NCI-H1105 (cell line): ENCODE measurements at places on chromosomes 11 and 22.

GRCh38 chr11:59429924-59430516 lies 3.8 kb upstream of the OR5A2 start:
- DNase-seq = peak; percentile 22

DNA sequence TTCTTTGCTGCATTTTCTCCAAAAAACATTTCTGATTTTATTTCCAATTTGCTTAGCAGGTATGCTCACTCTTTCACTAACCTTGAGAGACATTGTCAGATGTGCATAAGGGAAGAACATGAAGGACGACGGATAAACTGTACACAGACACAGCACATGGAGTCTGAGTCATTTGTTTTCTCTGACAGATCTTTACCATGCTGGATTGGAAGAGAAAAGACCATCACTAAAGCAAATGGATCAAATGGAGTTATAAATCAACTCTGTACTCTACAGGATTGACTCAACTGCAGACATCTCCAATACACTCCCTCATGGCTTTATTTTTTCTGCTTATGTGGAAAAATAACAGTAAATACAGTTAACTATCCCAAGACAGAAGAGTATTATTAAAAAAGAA lies 90.2 kb upstream of the CTSC start:
- DNase-seq = no peak

DNA sequence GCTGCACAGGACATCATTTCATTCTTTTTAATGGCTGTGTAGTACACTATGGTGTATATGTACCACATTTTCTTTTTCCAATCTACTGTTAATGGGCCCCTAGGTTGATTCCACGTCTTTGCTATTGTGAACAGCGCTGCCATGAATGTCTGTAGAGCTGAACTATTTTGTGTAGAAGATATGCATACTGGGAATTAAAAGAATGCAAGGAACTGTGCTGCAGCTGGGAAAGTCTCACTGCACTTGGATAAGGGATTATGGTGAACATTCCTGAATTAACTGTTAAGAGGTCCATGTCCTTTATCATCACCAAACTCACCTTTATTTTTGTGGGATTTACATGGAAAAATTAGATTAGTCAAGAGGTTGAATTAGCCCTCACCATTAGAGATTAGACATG lies 224.7 kb downstream of the SNX19 start:
- DNase-seq = no peak

- no peak for DNase-seq
Observed at GRCh38 chr11:121494355-121495099, 41.8 kb upstream of the SORL1-AS1 start.

GRCh38 chr22:48338793-48339705 lies 1488.6 kb downstream of the BRD1 start:
- no peak for DNase-seq

- DNase-seq = no peak
Observed at GRCh38 chr22:29151316-29151715, 54.4 kb upstream of the EMID1 start.

GRCh38 chr11:78244546-78245255 lies 56.0 kb downstream of the USP35 start:
- no peak for DNase-seq

DNA sequence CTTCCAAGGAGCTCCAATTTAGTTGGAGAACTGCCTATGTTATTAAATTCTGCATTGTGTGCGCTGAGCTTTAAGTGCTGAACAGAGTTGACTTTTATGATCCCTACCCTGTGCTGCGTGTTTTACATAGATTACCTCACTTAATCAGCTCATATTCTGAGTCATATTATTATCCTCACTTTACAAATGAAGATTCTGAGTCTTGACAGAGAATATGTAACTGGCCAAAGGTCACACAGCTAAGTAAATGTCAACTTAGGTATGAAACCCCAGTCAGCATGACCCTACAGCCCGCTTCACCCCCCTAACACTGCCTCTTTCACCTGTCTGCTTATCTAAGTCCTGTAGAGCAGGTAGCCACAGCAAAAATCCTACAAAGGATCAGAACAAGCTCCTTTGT lies 19.8 kb upstream of the TMPRSS5 start:
- DNase-seq = no peak

GRCh38 chr11:125918140-125918840 lies 14.0 kb downstream of the DDX25 start:
- DNase-seq = no peak

- no peak for DNase-seq
Observed at GRCh38 chr11:14809466-14809865, 82.6 kb downstream of the CYP2R1 start.

DNA sequence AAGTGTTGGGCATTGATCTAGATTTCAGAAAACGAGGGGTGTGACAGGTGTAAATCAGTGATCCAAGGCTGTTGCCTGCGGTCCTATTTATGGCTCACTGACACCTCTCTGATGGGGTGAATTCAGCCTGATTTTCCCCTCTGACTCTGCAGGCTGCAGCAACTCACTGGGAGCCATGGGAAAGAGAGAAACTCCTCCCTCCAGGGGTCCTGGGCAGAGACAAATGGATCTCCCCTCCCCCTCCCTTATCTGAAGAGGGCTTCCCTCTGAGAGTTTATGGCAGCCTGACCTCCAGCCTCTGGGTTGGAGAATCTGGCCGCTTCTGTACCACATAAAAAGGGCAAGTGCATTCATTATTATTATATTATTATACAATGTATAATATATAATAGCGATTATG lies 1.8 kb upstream of the PKNOX2 start:
- DNase-seq = no peak

DNA sequence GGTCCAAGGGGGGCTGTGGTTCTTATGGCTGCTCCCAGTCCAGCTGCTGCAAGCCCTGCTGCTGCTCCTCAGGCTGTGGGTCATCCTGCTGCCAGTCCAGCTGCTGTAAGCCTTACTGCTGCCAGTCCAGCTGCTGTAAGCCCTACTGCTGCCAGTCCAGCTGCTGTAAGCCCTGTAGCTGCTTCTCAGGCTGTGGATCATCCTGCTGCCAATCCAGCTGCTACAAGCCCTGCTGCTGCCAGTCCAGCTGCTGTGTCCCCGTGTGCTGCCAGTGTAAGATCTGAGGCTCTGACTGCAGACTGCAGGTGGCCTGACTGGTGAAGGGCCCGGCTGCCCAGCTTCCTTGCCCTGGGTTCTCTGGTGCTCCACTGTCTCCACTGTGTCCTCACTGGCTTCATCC lies 696 bp downstream of the KRTAP5-5 start:
- no peak for DNase-seq

DNA sequence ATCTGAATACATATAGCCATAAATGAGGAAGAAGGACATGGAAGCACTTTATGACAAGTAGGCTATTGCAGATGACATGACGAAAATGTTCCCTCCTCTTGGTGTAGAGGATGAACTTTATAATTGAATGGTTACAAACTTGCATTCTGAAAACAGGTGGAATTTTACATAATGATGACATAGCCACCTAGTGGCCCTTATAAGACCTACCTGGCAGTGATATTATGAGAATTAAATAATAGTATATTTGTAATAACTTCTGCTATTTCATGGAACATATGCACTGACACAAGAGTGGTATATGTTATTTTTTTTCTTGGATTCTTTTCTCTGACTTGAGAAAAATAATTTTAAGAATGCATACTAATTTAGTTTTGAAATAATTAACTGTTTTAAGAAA lies 22.9 kb downstream of the TRIM22 start:
- no peak for DNase-seq

GRCh38 chr11:108206171-108206570 lies 16.3 kb downstream of the NPAT start:
- no peak for DNase-seq

GRCh38 chr11:8105133-8105532 lies 24.1 kb downstream of the TUB start:
- DNase-seq = no peak

GRCh38 chr11:74646954-74647353 lies 54.6 kb downstream of the POLD3 start:
- DNase-seq = no peak

- no peak for DNase-seq
Observed at GRCh38 chr11:123065621-123066020, 3.7 kb upstream of the HSPA8 start.

- DNase-seq = no peak
Observed at GRCh38 chr11:19931771-19932369, 219.2 kb downstream of the NAV2 start.

DNA sequence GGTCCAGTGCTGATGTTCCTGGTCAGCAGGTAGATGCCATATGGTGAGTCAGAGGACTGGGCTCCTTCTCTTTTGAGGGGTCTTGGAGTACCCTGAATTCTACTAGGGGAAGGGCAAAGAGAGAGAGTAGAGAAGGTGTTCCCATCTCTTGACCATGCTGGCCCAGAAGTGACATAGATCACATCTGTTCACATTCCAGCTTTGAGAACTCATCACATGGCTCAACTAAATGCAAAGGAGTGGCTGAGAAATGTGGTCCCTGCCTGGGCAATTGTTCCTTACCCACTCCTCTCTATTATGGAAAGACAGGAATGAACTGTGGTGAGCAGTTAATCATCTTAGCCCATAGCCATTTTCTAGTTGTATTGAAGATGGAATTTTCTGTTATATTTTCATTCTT lies 105.4 kb upstream of the TIMP3 start:
- DNase-seq = no peak

- no peak for DNase-seq
Observed at GRCh38 chr11:125519256-125519655, 23.2 kb upstream of the FEZ1 start.

GRCh38 chr22:46449116-46449691 lies 88.2 kb downstream of the CELSR1 start:
- DNase-seq = no peak

GRCh38 chr11:8260202-8260966 lies 3.3 kb downstream of the LMO1 start:
- no peak for DNase-seq

- DNase-seq = no peak
Observed at GRCh38 chr11:88114486-88115045, 60.7 kb downstream of the RAB38 start.

- no peak for DNase-seq
Observed at GRCh38 chr22:30890686-30891442, 77.7 kb downstream of the MORC2 start.

DNA sequence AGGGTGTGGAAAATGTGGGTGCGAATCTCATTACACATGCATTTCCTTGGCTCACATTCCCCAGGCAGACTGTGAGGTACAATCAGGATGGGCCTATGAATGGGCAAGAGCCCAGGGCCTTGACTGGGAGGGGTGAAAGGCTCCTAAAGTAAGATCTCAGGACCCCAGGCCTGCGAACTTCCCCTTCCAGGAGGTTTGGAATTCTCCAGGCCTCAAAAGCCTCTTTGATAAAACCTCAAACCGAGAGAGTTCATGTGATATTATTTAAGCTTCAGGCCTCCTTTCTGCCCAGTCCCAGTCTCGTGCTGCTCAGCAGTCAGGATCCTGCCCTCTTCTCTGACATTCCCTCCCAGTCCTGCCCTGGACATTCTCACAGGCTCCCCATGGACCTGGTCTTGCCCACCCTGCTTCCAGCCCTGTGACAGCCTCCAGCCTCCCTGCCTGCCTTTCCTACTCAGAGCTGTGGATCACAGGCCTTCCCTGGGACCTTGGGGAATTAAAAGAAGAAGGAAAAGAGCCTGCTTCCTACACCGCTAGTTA lies 37.3 kb upstream of the TEAD1 start:
- no peak for DNase-seq

- DNase-seq = no peak
Observed at GRCh38 chr22:26122920-26123468, 46.3 kb upstream of the SEZ6L start.

- no peak for DNase-seq
Observed at GRCh38 chr11:40204228-40204627, 1255.2 kb downstream of the LRRC4C start.

DNA sequence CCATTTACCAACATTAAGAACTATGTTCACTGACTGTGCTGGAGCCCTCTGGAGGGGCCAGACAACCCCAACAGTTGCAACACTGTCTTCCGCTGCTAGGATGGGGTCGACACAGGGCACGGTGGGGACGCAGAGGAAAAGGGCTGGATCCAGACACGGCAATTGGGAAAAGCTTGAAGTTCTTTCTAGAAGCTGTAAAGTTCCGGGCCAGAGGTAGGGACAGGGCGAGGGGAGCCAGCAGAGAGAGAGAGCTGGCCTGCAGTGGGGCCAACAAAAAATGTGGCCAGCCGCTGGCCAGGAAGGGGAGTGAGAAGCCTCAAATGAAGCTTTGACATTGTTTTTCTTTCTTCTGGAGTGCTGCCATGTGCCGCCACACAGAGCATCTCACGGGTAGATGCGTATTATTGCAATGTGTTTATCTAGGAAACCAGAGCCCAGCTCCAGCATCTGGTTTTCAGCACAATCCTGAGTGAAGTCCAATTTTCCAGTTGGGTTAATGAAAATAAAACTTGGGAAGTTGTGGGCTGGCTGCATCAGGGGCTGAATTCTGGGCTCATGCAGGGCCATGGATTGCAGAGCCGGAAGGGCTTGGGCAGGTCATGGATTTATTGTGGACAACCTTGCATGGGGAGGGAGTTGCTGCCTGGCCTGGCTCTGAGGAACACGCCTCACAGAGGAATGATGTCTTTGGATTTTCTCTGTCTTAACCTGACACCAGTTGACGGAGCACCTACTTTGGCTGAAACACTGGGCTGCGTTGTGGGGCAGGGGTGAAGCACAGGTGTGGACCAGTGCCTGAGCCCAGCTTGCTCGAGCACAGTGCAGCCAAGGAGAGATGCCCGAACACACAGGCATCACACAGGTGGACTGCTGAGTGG lies 67.6 kb upstream of the AMPD3 start:
- DNase-seq = no peak

GRCh38 chr11:50186146-50186545 lies 153.5 kb downstream of the OR4C45 start:
- DNase-seq = no peak

- DNase-seq = no peak
Observed at GRCh38 chr11:32529994-32530588, 53.5 kb upstream of the EIF3M start.

- no peak for DNase-seq
Observed at GRCh38 chr22:50436841-50437341, 37.9 kb downstream of the SBF1 start.

GRCh38 chr11:59666969-59667368 lies 1.9 kb downstream of the PATL1 start:
- DNase-seq = no peak

DNA sequence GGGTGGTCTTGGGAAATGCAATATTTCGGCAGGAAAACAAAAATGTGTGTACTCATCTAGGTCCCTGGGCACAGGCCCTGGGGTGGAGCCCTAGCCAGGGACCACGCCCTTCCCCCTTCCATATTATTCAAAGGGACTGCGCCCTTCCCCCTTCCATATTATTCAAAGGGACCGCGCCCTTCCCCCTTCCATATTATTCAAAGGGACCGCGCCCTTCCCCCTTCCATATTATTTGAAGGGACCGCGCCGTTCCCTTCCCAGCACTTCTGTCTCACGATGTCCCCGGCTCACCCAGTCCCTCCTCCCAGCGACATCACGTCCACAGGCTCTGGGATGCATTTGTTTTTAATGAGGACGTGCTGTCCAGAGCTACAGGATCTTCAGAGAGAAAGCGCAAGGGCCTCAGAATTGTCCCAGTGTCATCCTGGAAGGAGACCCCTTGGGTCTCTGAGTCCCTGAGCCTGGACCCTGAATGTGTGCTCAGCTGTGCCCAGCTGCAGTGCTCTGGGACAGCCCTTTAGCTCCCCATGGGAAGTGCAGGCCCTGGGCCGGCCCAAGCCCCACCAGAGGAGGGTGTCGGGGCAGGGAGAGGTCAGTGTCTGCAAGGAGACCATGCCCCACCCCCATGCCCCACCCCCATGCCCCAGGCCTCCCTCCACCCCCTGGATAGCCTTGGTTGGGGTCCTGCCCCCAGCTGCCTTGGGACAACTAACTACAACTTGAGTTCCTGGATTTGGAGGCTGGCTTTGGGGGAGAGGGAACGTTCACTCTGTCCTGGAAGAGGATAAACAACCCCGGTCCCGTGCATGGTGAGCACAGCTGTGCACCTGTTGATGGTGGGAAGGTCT lies 810.0 kb downstream of the BRD1 start:
- DNase-seq = no peak

- no peak for DNase-seq
Observed at GRCh38 chr11:36105743-36106581, 162.1 kb downstream of the LDLRAD3 start.
